ENCODE measurements at places on chromosomes 2 and 18.
A peak's percentile ranks its signal among the peaks of the same experiment; 100 is the strongest.

DNA sequence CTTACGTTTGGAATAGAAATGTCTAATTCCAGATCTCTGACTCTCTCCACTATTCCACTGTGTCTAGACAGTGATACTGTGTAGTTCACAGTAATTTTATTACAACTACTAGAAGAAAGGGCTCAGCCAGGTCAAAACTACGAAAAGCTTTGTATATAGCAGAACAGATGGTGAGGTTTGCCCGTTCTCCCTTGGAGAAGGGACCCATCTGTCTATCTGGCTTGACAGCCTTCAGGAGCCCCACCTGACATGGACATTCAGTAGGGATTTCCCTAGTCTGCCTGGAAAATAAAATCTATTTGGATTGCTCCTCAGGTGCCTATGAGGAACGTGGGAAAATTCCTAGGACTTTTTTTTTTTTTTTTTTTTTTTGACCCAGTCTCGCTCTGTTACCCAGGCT lies 435.4 kb downstream of the NRXN1 start:
- no peak for DNase-seq

- DNase-seq: no peak
These were observed 16.9 kb upstream of the SCLY start for GRCh38 chr2:238043851-238044250.

DNA sequence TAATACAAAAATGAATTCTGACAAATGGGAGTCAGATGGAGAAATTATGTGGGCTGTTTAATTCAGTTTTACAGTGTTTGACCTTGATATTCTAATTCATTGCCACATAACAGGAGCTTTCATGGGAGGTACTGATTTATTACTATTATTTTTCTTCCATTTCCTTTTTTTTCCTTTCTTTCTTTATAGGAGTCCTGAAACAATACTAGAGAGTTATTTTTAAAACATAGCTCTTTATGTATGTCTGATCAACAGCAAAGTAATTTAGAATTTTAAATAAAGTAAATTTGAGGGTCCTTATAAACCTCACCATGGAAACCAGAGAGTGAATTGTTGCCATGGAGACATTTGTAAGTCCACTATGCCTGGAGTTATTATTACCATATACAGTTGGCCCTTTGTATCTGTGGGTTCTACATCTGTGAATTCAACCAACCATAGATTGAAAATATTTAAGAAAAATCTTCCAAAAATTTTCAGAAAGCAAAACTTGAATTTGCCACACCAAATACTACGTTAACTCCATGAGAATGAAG lies 40.9 kb upstream of the PPP4R1 start:
- no peak for DNase-seq

DNA sequence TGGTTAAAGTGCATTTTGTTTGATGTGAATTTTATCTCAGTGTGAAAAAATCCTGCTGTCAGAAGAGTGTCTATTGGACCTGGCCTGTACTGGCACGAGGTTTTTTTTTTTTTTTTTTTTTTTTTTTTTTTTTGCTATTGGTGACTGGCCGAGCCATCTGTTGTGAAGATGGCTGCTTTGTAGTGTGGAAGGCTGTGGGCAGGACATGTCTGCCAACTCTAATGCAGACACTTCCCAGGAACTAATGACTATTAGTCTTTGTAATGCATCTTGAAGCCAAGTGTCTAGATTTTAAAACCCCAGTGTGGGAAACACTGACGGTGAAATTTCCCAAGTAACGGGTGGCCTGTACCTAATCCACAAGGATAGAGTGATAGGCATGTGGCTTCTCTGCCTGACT lies 34.3 kb downstream of the ZAP70 start:
- no peak for DNase-seq

DNA sequence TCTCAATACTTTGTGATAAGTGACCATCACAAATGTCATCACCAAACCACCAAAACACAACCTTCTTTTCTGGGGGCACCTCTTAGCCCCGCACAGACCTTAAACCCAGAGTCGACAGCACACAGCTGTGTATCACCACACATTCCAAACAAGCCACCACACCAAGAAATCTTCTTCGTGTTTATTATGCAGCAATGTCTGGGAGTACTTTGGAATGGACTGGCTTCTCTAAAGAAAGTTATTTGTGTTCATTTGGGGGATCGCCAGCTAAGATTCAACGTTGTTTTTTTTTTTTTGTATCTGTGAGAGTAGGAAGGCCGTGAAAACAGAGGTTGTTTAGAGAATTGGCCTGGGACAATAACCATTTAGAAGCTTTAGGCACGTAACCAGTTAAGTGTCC lies 1.1 kb upstream of the MTA3 start:
- DNase-seq: no peak

- no peak for DNase-seq
These were observed 196.8 kb downstream of the LRRTM4 start for GRCh38 chr2:77325395-77325794.

- DNase-seq: no peak
These were observed 64.5 kb upstream of the ZCCHC2 start for GRCh38 chr18:62458346-62458745.

DNA sequence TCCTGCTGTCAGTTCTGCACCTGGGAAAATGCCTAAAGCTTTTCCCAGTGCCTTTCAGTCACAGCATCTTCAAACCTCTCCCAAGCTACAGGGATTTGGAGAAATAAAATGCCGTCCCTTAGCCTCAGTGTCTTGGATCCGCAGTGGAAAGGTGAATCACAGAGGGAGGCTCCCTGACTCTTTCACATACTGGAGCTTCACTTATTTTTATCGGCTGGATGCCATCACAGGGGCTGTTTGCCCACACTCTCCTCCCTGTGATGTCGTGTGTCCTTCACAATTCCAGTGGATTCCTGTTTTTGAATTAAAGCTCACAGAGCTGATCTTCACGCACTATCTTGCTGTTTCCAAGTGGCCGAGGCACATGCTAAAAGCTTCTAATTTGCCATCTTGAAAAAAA lies 1303.1 kb upstream of the DDX18 start:
- no peak for DNase-seq

DNA sequence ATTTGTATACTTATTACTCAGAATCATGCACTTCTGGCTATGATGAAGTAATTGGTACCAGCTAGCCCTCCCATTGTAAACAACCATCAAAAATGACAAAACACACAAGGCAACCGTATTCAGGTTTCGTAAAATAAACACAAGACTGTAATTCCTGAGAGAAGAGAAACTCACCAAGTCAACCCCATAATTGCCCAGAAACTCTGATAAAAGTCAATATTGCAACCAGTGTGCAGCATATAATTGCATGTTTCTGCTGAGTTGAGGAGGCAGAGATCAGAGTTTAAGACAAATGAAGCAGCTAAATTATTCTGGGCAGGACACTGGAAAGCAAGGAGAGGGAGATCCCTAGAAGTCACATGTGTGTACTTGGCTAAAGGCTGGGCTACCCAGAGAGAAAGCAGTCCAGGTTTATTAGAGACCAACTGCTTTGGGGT lies 90.3 kb downstream of the ROCK2 start:
- DNase-seq: no peak

DNA sequence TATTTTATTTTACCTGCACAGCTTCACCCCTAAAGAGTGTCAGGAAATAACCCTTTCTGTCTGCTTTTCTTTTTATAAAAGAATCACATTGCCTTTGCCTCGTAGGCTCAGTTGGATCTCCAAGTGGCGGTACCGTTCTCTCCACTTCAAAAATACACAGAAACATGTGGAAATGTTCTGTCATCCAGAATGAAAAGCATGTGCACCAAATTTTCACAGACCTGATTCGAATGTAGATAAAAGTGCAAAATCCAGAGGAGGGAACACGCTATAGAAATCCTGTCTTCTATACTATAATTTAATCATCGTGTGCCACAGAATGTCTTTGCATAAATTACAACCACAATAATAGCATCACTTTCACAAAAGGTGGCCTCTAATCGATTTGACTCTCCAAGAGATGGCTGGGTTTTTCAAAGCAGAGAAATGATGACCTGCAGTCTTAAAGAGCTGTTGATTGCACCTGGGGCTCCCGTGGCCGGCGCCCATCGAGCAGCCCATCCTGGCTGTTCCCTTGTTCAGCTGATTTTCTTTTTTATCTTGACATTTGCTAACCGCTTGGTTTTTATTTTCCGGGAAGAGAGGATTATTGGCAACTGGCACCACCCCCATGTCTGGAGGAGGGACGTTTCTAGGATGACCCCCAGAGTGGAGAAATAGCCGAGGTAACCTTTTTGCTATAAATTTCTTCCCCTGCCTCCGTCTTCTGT lies 290.2 kb downstream of the SOX11 start:
- no peak for DNase-seq

- no peak for DNase-seq
These were observed 11.3 kb upstream of the RTTN start for GRCh38 chr18:70216788-70217187.

DNA sequence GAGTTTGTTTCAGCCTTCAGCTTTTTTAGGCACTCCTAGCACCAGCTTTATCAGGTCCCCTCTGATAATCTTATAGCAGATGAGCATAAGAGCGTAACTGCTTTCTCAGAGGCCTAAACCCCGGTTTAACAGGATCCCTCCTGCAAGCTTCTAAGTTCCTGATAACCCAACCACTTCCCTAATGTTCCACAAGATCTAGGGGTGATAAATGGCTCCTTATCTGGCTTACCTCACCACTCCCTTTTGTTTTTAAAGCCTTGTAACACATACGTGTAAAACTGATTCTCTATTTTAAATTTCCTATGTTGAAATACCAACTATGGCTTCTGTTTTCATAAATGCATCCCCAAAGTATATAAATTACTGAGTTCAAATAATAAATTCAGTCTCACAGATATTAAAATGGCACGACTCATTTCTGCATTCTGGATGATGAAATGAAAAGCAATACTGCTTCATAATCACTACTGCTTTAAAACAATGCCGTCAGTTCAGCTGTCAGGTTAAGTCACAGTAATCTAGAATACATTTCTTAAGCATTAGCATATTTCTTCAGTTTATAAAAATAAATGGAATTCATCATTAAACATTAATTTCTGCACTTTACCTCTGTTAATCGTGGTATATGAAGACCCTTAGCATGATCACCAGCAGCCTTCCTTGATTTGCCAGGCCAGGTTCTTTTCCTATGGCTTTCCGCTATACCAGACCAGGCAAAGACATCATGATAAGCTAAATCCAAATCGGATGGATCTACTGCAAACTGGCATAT lies 126.3 kb downstream of the C2orf74 start:
- DNase-seq: no peak

DNA sequence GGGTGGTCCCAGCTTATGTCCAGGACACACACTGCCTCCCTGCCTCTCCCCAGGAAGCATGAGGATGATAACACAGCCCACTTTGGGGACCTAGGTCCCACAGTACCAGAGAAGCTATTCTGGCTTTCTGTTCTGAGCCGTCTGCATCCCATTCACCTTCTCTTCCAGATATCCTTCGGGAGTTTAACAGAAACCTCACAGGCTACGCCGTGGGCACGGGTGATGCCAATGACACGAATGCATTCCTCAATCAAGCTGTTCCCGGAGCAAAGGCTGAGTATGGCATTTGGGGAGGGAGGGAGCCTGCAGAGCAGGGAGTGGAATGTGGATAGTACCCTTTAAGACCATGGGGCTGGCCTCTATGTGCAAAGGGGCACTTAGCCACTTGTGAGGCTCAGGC lies 102.6 kb downstream of the PLB1 start:
- no peak for DNase-seq

DNA sequence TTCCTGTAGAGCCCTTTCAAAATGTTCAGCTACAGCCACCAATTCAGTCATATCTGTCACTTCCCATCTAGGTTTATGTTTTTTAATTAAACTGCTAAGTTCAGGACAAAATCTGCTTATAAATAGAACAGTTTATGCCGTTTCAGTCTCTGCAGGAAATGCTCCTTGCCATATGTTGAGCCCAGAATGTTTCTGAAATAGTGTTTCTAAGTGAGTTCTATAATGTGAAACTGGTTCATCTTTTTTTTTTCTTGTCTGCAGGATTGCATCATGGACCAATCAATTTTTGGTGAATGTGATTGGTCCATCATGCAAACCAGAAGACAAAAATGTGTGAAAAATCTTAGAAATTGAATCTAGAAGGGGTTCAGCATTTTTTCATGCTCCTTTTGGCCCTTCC lies 30.2 kb upstream of the RHOB start:
- DNase-seq: no peak

- peak; percentile 39 for DNase-seq
These were observed 3.1 kb upstream of the SP5 start for GRCh38 chr2:170711774-170712652.

DNA sequence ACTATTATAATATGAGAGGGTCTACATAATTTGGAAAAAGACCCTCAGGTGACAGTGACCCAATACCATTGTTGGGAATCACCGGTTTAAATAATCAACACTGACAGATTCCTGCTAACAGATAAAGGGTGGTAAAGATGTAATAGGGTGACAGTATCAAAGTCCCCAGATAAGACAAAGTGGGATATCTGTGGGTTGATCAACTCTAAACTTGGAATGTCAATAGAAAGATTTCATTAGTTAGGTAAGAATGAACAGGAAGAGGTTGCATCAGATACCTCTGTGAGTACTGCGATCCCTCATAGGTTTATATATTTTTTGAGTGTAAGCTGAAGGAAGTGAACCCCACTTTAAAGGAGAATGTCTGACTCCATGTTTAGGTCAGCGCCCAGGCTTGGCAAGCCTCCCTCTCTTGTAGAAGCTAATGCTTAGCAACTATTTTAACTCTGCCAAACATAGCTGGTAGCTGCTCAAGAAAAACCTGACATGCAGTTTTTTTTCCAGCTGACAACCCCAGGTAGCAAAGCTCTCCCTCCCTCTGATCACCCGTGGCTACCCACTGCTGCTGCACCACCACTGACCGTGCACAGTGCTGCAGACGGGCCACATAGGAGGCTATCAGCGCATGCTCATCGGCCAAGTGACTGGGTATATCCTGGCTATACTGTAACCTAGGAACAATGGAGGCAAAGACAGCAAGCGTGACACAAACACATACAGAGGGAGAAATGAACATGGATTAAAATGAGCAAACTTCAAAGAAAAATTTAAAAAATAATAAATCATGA lies 113.3 kb upstream of the DNMT3A start:
- no peak for DNase-seq

GRCh38 chr18:12750076-12750714 lies 47.4 kb downstream of the PSMG2 start:
- DNase-seq: peak; percentile 26

GRCh38 chr18:24199372-24199962 lies 60.6 kb downstream of the CABYR start:
- no peak for DNase-seq

DNA sequence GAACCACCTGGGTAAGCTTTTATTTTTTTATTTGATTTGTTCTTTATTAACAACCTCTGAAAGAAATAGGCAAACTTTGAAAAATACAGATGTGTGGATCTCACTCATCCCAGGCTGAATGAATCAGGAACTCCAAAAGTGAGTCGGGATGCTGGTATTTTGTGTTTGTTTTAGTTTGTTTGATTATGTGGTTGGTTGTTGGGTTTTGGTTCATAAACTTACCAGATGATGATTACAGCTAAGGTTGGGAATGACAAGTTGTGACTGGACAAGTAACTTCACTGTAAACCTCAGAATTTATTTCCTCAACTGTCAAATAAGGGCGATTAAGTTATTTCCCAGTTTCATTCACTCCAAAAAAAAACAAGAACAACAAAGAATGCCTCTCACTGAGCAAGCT lies 80.5 kb upstream of the KIF5C start:
- no peak for DNase-seq

All from GM13977 (cell line).